Uterus (tissue), 4 donors: ENCODE measurements at places on chromosomes 12 and 14. TPM values are rescaled to one million over a fixed set of nuclear protein-coding genes. Genes with fewer than 3 reads are reported as not detected.
A peak's percentile ranks its signal among the peaks of the same experiment; 100 is the strongest.

GPR137C gene
- 10.9 TPM for total RNA-seq

FAM90A1 gene
- total RNA-seq = not detected

- H3K27ac ChIP-seq = no peak overlapping the region
- no peak overlapping the region for H3K4me3 ChIP-seq
- no peaks in the 10 kb centered on the region for H3K27me3 ChIP-seq
- no peaks in the 10 kb centered on the region for H3K36me3 ChIP-seq
- H3K4me1 ChIP-seq = no peaks in the 10 kb centered on the region
Measured at GRCh38 chr12:100972121-100972520, 177.5 kb downstream of the ANO4 start.

DNA sequence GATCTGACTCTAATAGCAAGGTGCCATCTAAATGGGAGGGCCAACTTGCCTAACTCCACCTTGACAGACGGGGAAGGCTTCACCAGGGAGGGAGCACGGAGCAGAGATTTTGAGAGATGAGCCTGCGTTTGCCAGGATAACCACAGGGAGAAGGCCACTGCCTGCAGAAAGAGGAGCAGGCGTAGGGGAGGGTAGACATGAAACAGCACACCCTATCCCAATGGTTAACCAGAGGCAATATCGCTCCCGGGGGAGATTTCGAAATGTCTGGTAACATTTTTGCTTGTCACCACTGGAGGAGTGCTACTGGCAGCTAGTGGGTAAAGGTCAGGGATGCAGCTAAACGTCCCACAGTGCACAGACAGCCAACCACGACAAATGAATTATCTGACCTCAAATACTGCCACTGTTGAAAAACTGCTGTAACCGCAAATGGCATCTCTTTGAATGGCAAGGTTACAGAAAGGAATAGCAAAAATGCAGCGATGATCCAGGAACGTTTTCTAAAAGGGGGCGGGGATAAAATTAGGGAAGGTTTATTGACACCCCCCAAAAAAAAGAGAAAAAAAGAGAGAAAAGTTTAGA is 126.0 kb upstream of the ATF7IP start:
- peak; percentile 24 for DNase-seq
- H3K4me3 ChIP-seq = no peak overlapping the region
- H3K36me3 ChIP-seq = no peaks in the 10 kb centered on the region
- H3K27ac ChIP-seq = no peak overlapping the region
- H3K27me3 ChIP-seq = no peaks in the 10 kb centered on the region
- no peaks in the 10 kb centered on the region for H3K4me1 ChIP-seq

DNA sequence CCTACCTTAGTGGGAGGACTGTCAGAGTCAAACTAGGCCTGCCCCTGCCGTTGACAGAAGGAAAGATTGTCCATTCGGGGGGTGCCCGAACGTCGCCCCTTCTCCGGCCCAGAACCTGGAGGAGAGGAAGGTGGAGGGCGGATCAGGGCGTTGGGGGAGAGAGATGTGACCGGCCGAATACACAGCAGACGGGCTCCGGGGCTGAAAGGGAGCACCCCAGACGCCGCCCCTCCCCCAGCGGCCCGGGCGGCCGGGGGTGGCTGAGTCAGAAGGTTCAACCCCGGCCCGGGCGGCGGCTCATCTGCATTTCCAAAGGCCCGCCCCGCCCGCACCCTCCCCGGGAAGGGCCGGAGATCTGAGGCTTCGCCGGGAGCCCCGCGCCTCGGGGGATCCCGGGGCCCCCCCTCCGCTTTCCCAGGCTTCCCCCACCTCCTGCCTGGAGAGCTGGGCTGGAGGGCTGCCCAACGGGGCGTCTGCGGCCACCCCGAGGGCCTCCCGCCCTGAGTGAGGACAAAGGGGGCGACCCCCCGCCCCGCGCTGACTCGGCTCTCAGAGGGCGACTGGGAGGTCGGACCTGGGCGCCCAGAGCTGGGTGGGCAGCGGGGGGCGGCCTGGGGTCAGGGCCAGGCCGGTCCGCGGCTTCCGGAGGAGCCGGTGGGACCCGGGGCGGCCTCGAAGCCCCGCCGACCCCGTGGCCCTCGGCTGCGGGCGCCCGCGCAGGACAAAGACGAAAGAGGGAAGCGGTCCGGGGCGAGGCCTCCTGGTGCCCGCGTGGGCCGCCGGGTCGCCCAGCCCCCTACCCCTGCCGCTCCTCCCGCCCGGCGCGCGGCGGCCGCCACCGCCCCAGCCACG is 3.7 kb upstream of the SETD1B start:
- H3K4me3 ChIP-seq = peak overlapping the region; percentile 85
- H3K4me1 ChIP-seq = peaks cover 33% of the 10 kb centered on the region
- peak; percentile 94 for DNase-seq
- no peaks in the 10 kb centered on the region for H3K36me3 ChIP-seq
- peak overlapping the region; percentile 100 for H3K27ac ChIP-seq
